Hepatocyte (in vitro differentiated cells): ENCODE measurements at places on chromosomes 1 and 21. TPM values are rescaled to one million over a fixed set of nuclear protein-coding genes. Genes with fewer than 3 reads are reported as not detected.

FOXO6 gene
- total RNA-seq = 0.80 and 1.4 TPM in 2 replicates

- DNase-seq = peak; percentile 88
Measured at GRCh38 chr1:43147625-43148327, 24.3 kb downstream of the EBNA1BP2 start.

- peak; percentile 47 for DNase-seq
Measured at GRCh38 chr1:151990856-151991198, 2.8 kb downstream of the S100A10 start.

DNA sequence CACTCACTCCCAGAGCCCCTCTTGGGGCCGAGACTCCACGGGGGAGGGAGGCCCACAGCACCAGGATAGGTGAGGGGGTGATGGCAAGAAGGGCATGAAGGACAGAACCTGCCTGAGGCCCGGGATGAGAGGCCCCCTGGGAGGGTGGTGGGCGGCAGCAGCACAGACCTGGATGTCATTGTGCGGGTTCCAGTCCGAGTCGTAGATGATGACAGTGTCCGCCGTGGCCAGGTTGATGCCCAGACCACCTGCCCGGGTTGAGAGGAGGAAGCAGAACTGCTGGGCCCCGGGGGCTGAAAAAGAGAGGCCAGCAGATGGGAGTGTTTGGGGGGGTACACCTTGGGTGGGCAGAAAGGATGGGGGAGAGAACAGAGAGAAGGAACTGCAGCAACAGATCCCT lies 50.1 kb downstream of the CHD5 start:
- no peak for DNase-seq

DNA sequence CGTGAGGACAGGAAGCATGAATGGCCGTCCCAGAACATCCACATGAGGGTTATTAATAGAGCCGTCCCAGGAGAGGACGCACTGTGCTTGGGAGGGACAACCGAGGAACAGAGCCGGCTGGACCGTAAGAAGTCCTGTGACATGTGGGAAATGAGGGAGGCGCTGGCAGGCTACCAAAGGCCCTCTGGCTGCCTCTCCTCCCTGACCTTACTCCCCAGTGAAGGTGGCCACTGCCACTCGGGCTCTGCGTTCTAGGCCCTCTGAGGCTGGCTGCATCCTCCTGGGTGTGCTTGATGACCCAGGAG lies 15.5 kb upstream of the NPPB start:
- no peak for DNase-seq
